Activated naive CD8-positive, alpha-beta T cell treated with anti-CD3 and anti-CD28 coated beads, Interleukin-2, amount 50 U/mL, for 16 hours (primary cell): ENCODE measurements at places on chromosomes 3 and 15.

DNA sequence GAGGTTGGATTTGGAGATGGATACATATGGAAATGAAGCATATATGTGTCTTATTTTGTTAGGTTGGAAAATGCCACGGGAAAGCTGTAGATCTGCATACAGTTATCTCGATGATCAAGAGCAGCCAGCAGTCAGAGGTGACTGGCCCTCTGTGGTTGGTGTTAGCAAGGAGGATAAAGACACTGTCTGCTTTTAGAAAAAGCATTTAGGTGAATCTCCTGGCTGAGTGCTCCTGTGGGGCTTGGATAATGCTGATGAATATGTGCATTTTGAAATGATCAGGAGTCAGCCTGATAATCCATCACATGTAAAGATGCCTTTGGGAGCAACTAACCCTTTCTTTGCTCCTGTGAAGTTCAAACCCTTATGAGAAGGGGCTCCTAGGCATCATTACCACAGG lies 24.9 kb upstream of the GLCE start:
- DNase-seq, result no peak

- DNase-seq, result no peak
These were observed 122.0 kb downstream of the KLF13 start for GRCh38 chr15:31448635-31448979.

GRCh38 chr3:185645596-185646381 lies 59.7 kb downstream of the SENP2 start:
- no peak for DNase-seq

DNA sequence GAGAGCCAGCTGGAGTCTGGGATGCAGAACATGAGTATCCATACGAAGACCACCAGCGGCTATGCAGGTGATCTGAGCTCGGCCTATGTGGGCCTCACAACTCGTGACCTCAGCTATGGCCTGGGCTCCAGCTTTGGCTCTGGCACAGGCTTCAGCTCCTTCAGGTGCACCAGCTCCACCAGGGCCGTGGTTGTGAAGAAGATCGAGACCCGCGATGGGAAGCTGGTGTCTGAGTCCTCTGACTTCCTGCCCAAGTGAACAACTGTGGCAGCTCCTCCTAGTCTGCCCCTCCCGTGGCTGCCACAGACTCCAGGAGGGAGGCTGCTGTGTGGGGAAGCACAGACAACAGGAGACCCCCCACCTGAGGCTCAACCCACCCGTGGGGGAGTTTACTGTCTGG lies 3.6 kb upstream of the KPNA4 start:
- DNase-seq, result no peak

- no peak for DNase-seq
These were observed 2.2 kb downstream of the DNAH1 start for GRCh38 chr3:52318186-52318816.

GRCh38 chr3:30332196-30333021 lies 274.0 kb upstream of the TGFBR2 start:
- DNase-seq, result no peak

GRCh38 chr3:25587094-25587493 lies 77.6 kb downstream of the TOP2B start:
- no peak for DNase-seq

DNA sequence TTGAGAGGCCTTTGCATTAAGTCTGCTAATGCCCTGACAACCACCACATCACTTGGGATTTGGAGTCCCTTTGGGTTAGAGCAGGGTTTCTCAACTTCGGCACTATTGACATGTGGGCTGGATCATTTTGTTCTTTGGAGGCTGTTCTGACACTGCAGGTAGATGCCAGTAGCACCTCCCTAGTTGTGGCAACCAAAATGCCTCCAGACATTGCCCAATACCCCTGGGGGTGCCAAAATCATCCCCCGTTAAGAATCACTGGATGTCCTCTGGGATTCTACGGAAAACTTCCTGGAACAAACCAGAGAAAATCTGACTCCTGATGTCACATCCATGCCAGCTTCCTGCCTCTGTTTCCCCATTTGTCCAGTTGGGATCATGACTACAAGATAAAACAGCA lies 37.2 kb upstream of the BLM start:
- no peak for DNase-seq

DNA sequence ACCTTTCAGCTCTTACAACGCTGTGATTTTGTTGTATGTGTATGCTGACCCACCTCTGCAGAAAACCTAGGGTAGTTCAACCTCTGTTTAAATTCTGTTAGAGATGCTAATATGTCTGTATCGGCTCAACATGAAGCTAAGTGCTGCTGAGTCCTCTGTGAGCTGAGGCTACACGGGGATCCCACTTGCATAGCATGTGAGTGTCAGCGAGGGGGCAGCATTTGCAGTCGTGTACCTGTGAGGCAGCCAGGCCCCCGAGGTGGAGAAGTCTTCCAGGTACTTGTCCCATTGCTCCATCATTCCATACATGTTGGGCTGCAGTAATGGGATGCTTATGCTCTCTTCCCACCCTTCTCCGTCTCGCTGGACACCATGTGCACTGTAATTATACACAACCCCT lies 3.7 kb downstream of the MKRN2OS start:
- no peak for DNase-seq

DNA sequence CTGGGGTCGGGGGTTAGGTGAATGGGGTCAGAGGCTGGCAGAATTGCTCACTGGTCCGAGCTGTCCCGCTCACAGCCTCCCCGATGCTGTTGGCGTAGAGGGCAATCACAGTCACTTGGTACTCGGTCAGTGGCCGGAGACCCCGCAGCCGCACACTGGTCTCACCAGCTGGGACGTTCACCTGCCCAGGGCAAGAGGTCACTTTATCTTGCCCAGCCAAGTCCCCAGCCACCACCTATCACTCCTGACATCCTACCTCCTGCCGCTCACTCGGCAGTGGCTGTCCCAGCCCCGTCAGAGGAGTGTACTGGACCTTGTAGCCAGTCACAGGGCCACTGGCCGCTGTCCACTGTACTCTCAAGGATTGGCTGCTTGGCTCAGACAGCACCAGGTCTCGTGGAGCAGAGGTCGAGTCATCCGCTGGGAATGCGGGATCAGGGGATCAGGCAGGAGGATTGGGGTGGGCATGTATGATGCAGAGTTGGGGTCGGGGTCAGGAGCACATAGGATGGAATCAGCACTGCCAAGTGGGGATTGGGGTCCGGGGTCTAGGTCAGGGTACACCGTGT lies 2.5 kb downstream of the COL7A1 start:
- no peak for DNase-seq

DNA sequence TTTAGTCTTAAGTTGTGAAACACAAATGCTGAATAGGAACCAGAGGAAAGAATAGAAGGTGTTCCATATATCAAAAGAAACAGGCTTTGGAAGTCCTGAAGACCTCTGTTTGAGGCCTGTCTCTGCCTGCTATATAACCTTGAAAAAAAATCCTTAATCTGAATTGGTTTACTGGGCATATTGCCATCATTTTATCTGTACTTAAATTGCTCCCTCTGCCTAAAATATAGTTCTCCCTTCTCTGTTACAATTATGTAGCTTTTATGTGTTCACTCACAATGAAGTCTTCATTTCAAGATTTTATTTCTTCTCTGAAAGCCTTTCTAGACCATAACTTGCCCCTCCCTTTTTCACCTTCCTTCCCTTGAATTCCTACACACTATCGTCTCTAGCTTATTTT lies 21.2 kb downstream of the ARL13B start:
- DNase-seq, result no peak

GRCh38 chr15:75176396-75176761 lies 25.3 kb upstream of the C15orf39 start:
- DNase-seq, result no peak

- no peak for DNase-seq
These were observed 38.5 kb upstream of the SPTSSB start for GRCh38 chr3:161409858-161410257.

DNA sequence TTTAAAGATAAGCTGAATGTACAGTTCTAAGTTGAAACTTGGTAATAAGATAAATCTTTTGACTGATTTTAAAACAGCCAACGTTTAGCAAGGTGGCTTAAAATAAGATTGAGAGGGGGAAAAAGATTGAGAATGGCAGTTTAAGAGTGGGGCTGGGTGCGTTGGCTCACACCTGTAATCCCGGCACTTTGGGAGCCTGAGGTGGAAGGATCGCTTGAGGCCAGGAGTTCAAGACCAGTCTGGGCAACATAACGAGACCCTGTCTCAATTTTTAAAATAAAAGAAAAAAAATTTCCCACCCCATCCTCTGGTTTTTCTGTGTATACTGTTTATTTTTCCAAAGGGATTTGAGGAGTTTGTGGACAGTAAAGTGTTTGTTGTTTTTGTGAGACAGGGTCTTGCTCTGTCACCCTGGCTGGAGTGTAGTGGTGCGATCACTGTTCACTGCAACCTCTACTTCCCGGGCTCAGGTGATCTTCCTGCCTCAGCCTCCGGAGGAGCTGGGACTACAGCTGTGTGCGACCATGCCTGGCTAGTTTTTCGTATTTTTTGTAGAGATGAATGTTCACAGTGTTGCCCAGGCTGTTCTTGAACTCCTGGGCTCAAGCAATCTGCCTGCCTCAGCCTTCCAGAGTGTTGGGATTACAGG lies 3.0 kb downstream of the MAPK6 start:
- no peak for DNase-seq

DNA sequence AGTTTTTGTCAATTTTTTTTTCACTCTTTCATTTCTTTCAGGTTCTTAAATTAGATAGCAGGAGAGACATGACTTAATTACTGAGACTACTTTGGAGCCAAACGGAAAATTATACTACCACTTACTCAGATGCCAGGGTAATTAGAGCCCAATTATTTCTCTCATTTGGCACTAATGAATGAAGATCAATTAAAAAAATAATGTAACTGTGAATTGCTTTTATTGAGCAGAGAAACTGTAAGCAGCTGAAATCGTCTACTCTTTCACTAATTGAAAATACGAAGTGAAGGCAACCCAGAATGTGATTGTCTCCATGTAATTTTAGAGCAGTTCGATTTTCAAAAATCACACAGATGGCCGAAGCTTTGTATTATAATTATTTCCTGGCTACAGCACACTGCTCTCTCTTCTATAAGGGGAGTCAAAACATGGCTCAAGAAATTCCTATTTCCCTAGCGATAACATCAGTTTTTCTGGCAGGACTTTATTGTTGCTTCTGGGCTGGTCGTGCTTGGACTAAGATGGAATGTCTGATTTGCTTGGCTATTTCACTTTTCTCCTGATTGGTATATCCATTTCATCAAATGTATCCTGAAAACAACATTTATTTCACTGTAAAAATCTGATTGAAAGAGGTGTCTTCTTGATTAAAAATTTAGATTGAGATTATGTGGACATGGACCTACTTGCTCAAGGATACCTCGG lies 55.8 kb upstream of the PDZRN3 start:
- DNase-seq, result no peak

GRCh38 chr3:178283561-178283960 lies 252.7 kb upstream of the KCNMB2 start:
- DNase-seq, result no peak

- no peak for DNase-seq
These were observed 157.7 kb upstream of the TGFBR2 start for GRCh38 chr3:30448450-30449289.

- DNase-seq, result no peak
These were observed 67.1 kb downstream of the ARMC8 start for GRCh38 chr3:138254216-138254615.

DNA sequence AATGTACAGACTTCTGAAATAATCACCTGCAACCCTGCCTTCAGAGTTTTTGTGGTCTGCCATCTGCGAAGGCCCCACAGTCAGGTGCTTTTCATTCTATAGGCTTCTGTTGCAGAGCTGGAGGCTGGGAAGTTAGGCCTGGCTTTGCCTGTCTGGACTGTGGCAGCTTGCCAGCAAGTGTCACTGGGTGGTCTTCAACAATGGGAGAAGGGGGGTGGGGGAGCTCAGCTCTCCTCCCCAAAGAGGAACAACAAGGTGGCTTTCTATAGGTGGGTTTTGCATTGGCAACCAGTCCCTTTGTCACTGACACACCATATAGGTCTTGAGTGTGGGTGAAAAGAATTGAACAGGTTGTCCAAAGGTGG lies 7.3 kb downstream of the BOC start:
- no peak for DNase-seq

DNA sequence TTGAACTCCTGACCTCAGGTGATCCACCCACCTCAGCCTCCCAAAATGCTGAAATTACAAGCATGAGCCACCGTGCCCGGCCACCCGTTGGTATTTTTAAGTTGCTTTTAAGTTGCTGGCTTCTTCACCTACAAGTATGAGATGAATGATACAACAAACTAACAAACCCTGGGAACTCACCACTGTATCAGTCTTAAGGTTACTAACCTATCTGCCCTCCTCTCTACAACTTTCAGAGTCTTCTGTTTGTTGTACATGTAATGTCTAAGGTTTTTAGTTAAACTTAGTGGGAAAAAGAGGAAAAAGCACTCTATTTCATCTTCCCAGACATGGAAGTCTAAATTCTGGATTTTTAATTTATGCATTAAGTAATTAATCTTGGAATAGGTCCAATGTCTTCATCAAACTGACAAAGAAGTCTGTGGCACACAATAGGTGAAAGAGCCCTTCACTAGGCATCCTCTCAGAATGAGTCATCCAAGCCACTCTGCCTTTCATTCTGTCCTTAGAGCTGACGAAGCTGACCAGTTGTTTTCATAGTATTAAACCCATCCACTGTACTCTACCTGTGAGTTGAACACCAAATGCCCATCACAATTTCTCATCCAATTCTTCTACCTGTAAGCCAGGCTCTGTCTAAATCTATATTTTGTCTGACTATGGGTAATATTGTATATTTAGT lies 936.1 kb downstream of the TUSC7 start:
- DNase-seq, result no peak

- no peak for DNase-seq
These were observed 96.6 kb downstream of the CEMIP start for GRCh38 chr15:80875568-80876347.

GRCh38 chr15:71013446-71013845 lies 101.8 kb upstream of the THSD4 start:
- no peak for DNase-seq

DNA sequence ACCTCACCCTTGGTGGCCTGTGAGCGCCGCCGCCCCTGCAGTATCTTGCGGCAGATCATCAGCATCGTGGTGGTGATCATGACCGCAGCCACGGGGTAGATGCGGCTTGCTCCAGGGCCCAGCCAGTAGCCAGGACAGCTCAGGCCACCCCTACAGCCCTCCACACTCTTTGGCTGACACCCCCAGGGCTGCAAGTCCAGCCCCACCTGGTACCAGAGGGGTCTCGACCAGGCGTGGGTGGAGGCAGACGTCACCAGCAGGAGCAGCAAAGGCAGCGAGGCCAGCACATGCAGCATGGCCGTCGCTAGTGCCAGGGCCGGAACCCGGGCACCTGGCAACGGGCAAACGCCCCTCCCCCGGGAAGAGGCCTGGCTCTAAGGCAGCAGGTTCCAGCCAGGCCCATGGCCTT lies at the start of gene TMEM89:
Gene TMEM89 (minus strand): TSS at position 309 of the 409 bp plus-strand sequence. CDS start 13 bp downstream, at position 296.
- DNase-seq, result no peak

GRCh38 chr15:99324082-99324620 lies 72.9 kb downstream of the LRRC28 start:
- DNase-seq, result no peak

GRCh38 chr3:181719991-181720680 lies 8.4 kb downstream of the SOX2 start:
- no peak for DNase-seq

DNA sequence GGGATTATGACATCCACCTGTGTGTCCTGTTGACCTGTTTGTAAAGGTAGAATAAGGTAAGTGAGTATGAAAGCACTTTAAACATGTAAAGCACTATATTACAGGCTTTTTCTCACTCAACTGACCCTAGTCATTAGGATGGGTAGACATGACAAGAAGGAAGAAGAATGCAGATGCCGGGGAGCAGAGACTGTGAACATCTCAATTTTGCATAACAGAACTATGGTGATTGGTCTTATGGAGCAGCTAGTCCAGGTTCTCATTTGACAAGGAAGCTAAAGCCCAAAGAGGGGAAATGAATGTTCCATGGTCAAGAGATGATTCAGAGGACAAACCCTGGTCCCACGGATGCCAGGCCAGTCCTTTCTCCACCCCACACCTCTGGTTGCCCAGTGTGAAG lies 200.1 kb upstream of the BCL6 start:
- no peak for DNase-seq
